ENCODE measurements at places on chromosomes 11 and 22. TPM values are rescaled to one million over a fixed set of nuclear protein-coding genes. Genes with fewer than 3 reads are reported as not detected.

- peaks cover 5% of the 10 kb centered on the region for H3K27me3 ChIP-seq
- H3K4me3 ChIP-seq = no peak overlapping the region
- H3K36me3 ChIP-seq = no peaks in the 10 kb centered on the region
- no peak overlapping the region for H3K27ac ChIP-seq
- no peak for DNase-seq
- H3K4me1 ChIP-seq = no peaks in the 10 kb centered on the region
Measured at GRCh38 chr11:14259186-14259784, 99.7 kb downstream of the RRAS2 start.

GRCh38 chr22:45007391-45008185 is 2.2 kb downstream of the PHF21B start:
- H3K27me3 ChIP-seq = peaks cover 23% of the 10 kb centered on the region
- peak overlapping the region; percentile 62 for H3K4me3 ChIP-seq
- DNase-seq = no peak
- peaks cover 10% of the 10 kb centered on the region for H3K4me1 ChIP-seq

- H3K36me3 ChIP-seq = no peaks in the 10 kb centered on the region
- DNase-seq = no peak
- H3K27me3 ChIP-seq = no peaks in the 10 kb centered on the region
Measured at GRCh38 chr22:36741968-36742367, 34.0 kb downstream of the IFT27 start.

- no peak overlapping the region for H3K4me3 ChIP-seq
- DNase-seq = no peak
- H3K27ac ChIP-seq = peak overlapping the region; percentile 7
- H3K36me3 ChIP-seq = no peaks in the 10 kb centered on the region
- no peaks in the 10 kb centered on the region for H3K27me3 ChIP-seq
Measured at GRCh38 chr11:70192666-70193410, 10.3 kb upstream of the FADD start.

Gene OR4A16
- total RNA-seq = not detected

Gene TTC36
- 6.2 TPM for total RNA-seq

Measured in breast epithelium (tissue), 4 donors.